ENCODE measurements at places on chromosomes 5 and 9.

DNA sequence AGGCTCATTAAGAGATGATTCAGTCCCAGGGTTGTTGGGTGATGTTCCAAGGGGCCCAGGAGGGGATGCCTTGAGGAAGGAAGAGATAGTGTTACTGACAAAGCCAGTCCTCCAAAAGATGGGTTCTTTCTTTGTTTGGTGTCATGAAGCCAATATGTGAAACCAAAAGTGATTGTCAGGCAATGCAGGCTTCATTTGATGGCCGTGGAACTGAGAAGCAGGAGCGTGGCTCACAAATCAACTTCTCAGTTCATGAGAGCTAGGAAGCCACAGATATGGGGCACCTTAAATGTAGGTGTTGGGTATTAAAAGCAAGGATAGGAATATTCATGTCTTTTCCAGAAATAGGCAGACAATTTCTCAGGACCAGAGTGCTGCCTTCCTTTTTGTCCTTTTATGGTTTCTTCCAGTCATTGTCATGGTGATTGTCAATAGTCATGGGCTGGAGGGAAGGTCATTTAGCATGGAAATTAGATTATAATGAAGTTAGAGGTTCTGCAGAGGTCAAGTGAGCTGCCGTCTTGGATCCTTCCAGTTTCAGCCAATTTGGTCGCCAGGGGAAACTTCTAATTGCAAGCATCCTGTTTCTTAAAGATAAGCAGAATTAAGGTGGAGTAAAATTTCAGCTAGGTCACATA, 393.0 kb downstream of the NTRK2 start:
- no peak for DNase-seq

- no peak for DNase-seq
Measured at GRCh38 chr9:92188969-92189781, 74.0 kb upstream of the SPTLC1 start.

GRCh38 chr5:163261647-163262269, 175.6 kb upstream of the CCNG1 start:
- DNase-seq: no peak

GRCh38 chr5:31465291-31465690, 66.6 kb downstream of the DROSHA start:
- no peak for DNase-seq

DNA sequence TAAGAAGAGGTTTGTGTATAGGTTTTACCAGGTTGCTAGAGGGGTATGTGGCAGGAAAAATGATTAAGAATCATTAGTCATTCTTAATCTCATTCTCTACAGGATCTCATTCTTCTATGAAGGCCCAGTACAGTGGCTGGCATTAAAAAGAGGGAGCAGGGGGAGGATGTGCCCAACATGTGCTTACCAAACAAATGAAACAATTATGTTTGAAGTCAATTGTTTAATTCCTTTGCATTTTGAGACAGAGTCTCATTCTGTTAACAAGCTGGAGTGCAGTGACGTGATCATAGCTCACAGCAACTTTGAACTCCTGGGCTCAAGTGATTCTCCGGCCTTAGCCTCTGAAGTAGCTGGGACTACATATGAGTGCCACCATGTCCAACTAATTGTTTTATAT, 23.0 kb downstream of the FNIP1 start:
- no peak for DNase-seq

- DNase-seq: no peak
Measured at GRCh38 chr9:17229945-17230560, 95.2 kb downstream of the CNTLN start.

GRCh38 chr9:136526625-136527066, 19.2 kb downstream of the NOTCH1 start:
- DNase-seq: no peak

DNA sequence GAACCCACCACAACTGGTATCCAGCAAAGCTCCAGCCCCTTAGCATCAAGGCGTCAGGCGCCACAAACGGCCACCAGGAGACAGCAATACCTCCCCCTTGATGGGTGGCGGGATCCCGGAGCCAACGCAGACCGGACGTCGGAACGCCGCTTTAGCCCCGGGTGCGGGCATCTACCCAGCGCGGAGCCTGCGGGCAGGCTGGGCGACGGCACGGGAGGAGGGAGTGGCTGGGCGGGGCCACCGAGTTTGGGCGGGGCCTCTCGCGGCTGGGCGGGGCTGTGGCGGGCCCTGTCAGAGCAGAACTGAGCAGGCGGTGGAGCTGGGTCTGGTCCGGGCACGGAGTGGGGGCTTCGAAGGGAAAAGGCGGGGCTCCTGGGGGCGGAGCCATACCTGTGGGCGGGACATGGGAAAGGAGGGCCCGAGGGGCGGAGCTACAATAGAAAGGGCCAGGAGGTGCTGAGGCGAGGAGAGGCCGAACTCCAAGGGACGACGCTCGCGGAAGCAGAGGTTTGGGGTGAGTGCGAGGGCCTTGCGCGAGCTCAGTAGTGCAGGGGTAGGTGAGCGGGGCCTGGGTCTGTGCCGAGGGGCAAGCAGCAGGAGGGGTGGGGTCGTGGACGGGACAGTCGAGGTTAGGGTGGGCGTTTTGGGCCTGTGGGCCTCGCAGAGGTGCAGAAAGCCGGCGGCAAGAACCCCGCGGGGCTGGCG, 40.2 kb upstream of the GARNL3 start:
- peak; percentile 69 for DNase-seq

- DNase-seq: no peak
Measured at GRCh38 chr9:111805830-111806241, 11.1 kb upstream of the SHOC1 start.

DNA sequence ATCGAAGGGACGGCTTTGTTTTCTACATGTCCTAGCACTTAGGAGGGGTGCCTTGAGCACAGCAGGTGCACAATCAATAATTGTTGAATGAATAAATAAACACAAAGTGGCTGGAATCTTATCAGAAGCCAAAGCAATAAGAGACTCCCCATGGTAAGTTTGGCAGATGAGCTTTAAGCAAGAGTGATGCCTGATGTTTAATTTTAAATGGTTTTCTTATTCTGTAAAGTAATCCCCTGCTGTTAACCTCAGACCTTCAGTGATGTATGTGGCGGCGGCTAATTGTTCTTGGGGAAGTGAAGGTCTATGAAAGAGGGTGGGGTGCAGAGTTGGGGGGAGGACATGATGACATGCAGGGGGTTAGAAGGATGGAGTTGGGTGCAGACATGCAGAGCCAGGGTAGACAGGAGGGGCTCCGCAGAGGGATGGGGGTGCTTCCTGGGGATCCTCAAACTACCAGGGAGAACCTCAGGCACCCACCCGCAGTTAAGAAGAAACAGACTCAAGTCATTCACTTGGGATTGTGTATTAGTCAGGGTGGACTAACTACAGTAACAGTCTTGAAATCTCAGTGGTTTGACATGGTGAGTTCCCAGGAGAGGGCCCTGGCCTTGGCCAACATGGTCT, 65.7 kb upstream of the SHB start:
- DNase-seq: no peak

- no peak for DNase-seq
Measured at GRCh38 chr9:137989999-137990715, 112.6 kb downstream of the CACNA1B start.

- no peak for DNase-seq
Measured at GRCh38 chr5:80195837-80196400, 59.9 kb downstream of the SERINC5 start.
